ENCODE measurements at places on chromosomes 2 and 18.

GRCh38 chr2:231666171-231667095 is 41.9 kb upstream of the PTMA start:
- peak; percentile 95 for DNase-seq

DNA sequence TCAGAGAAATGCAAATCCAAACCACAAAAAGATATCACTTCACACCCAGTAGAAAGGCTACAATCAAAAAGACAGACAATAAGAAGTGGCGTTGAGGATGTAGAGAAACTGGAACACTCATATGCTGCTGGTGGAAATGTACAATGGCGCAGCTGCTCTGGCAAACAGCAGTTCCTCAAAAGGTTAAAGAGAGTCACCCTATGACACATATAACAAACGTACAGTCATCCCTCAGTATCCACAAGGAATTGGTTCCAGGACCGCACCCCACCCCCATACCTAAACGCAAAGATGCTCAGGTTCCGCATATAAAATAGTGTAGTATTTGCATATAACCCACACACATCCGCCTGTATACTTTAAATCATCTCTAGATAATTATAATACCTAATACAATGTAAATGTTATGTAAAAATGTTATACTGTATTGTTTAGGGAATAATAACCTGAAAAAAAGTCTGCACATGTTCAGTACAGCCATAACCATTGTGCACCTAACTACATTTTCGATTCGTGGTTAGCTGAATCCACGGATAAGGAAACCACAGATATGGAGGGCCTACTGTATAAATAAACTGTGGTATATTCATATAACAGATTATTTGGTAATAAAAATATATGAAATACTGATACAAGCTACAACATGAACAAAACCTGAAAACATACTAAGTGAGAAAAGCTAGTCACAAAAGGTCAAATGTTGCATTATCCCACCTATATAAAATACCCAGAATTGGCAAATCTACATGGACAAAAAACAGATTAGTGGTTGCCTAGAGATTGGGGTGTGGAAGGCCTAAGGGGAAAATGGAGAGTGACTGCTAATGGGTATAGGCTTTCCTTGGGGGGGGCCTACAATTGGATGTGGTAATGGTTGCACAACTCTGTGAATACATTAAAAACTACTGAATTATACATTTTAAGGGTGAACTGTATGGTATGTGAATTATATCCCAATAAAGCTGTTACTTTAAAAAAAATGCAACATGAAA is 37.5 kb downstream of the UXS1 start:
- no peak for DNase-seq

GRCh38 chr2:64770137-64770780 is 116.5 kb upstream of the SERTAD2 start:
- no peak for DNase-seq

DNA sequence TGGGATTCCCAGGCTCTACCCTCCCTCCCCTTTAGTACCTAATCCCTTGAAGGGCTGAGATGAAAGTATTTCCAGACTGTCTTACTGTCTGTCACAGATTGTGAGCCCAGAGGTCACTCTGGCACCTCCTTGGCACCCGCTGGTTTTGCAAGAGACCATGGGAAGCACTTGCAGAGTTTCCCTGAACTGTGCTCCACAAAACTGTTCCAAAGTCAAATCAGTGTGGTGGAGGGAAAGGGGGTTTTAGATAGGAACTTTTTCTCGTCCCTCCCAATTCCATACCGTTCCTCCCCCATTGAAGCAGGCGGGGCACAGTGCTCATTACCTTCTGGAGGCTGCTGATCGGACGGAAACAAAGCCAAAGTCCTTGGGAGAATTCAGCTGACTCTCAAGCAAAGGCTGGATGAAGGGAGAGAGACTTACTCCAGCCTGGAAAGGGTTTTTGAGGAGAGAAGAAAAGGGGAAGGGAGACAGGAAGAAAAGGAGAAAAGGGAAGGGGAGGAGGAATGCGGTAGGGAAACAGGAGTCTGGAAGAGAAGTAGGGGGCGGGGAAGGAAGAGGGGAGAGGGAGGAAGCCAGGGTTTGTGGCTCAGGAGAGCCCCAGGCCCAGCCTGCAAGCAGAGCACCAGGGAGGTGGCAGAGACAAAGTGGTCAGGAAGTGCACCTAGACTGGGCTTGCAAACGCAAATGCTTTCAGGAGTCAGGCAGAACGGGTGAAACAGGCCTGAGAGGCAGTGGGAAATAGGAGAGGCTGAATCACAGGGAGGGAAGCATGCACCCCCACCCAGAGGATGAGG is 88.4 kb upstream of the SP3 start:
- DNase-seq, result no peak

GRCh38 chr2:54176577-54176976 is 61.2 kb downstream of the ACYP2 start:
- DNase-seq, result no peak

DNA sequence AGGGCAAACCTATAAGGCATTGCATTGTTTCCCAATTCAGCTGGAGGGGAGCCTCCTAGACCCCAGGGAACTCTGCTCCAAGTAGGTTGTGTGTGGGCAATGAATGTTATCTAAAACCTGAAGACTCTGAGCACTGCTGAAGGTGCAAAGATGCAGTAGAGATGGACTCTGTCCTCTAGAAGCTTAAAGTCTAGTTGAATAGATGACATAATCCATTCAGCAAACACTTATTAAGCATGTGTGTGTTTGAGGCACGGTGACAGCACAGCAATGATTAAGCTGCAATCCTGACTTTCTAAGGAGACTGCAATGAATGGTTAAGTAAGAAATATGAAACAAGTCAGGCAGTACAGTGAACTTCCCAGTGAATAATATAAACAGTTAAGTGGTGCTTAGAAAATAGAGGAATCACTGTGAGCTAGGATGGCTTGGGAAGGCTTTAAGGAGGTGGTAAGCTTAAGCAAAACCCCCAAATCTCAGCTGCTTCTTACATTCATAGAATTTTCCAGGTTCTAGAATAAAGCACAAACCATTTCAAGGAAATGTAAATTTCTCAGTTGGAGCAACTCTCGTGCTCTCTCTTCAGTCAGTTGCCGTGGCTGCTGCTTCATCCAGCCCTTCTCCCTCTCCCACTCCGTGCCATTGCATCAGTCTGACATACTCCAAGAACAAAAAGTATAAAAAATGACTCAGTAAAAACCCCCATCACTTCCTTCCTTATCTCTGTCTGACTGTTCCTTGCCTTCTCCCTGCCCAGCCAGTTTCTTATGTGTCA is 19.1 kb downstream of the MXD1 start:
- no peak for DNase-seq

- DNase-seq, result no peak
Measured at GRCh38 chr2:6384341-6384740, 481.4 kb downstream of the CMPK2 start.

GRCh38 chr2:144426981-144427479 is 92.9 kb downstream of the ZEB2 start:
- DNase-seq, result no peak

- no peak for DNase-seq
Measured at GRCh38 chr2:224217962-224218347, 178.9 kb upstream of the SERPINE2 start.

- DNase-seq, result no peak
Measured at GRCh38 chr18:45320724-45321123, 294.6 kb upstream of the SLC14A2 start.

DNA sequence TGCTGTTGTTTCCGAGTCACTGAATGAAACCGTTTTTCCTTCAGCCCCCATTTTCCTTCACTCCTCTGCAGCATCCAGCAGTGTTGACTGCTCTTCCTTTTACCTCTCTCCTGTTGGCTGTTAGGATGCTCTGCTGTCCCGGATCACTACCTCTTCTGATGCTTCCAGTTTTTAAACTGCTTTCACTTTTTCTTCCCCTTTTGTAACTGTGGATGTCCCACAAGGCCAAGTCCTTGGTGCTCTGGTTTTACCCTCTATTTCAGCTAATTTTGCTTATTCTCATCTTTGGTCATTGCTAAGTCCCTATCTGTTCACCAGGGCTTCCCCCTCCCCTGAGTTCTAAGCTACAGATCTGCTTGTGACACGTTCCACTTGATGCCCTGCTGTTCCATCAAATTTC is 39.4 kb upstream of the MAP4K3 start:
- no peak for DNase-seq

DNA sequence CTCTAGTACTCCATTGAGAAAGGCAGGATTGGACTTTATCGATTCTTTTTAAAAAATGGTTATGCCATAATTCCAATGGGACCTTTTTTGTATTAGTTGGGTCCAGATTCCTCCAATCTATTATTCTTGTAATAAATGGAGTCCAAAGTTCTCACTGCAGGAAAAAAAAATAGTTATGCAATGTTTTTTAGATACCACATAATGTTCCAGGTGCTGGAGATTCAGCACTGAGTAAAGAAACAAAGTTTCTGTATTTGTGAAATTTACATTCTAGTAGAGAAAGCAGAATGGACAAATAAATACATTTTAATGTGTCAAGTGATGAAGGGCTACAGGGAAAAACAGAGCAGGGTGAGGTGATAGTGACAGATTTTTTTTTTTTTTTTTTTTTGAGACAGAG is 78.5 kb upstream of the MYCN start:
- no peak for DNase-seq

- no peak for DNase-seq
Measured at GRCh38 chr2:29006092-29006979, 25.2 kb downstream of the TOGARAM2 start.

GRCh38 chr2:99727199-99727598 is 237.4 kb upstream of the REV1 start:
- no peak for DNase-seq

DNA sequence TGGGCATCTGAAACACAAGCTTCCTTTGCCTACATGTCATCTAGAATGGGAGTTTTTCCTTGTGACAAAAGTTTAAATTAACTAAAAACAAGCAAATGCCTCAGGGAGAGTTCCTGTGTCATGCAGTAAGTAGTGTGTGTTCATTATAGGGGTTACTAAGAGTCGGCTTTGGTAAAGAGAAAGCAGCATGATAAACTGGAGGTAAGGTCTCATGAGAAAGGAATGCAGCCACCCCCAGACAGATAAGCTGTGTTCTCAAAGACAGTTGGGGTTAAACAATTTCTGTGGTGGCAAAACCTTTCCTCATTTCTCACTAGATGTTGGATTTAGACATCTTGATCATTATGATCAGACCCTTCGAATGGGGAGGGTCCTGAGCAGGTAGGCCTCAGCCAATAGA is 129.7 kb downstream of the MAP4K4 start:
- no peak for DNase-seq

DNA sequence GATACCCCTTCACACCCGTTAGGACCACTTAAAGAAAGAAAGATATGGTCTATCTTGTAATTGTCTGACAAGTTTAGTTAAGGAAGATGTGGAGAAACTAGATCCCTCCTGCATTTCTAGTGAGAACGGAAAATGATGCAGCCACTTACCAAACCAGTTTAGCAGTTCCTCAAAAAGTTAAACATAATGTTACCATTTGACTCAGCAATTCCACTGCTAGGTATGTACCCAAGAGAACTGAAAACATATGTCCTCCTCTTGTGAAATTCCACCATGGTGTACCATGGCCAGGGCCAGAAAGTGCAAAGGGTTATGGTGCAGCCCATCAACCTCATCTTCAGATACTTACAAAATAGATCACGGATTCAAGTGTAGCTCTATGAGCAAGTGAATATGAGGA is 79.0 kb upstream of the ID2 start:
- no peak for DNase-seq

DNA sequence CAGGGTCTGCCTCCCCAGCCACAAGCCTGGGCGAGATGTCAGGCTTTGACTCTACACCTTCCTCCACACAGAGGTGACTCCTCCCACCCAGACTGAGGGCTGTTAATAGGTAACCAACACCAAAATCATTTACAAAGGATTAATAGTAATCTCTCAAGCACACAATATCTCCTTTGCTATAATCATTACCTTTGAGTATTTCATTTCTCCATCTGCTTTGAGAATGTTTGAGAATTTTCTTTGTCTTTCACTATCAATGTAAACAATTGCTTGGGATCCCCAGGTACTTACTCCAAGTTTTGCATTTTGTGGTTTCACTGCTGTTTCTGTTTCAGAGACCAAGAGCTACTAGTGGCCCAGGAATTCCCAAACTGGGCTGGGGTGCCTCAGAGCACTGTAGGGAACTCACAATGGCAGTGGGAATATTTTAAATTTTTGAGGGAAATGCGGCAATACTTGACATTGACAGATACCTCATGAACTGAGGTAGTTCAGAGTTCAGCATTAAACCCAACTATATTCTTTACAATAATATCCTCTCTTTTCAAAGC is 166.4 kb upstream of the MGAT5 start:
- no peak for DNase-seq

DNA sequence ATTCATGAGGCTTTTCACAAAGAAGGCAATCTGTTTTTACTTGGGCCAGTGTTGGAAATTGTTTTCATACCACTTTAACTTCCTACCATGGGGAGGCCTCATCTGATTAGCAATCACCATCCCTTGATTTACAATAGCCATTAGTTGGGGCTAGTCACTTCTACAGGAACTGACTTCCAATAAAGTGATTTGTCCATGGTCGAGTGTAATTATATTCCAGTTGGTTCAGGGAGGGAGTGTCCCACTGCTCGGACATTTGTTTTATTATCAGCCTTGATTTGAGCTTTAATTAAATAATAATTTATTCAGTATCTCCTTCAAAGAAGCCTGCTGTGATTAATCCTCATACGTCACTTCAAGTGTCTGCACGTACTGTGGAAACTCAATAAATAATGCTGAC is 233.9 kb upstream of the CNTNAP5 start:
- no peak for DNase-seq

- no peak for DNase-seq
Measured at GRCh38 chr2:54561010-54561409, 104.9 kb downstream of the SPTBN1 start.

DNA sequence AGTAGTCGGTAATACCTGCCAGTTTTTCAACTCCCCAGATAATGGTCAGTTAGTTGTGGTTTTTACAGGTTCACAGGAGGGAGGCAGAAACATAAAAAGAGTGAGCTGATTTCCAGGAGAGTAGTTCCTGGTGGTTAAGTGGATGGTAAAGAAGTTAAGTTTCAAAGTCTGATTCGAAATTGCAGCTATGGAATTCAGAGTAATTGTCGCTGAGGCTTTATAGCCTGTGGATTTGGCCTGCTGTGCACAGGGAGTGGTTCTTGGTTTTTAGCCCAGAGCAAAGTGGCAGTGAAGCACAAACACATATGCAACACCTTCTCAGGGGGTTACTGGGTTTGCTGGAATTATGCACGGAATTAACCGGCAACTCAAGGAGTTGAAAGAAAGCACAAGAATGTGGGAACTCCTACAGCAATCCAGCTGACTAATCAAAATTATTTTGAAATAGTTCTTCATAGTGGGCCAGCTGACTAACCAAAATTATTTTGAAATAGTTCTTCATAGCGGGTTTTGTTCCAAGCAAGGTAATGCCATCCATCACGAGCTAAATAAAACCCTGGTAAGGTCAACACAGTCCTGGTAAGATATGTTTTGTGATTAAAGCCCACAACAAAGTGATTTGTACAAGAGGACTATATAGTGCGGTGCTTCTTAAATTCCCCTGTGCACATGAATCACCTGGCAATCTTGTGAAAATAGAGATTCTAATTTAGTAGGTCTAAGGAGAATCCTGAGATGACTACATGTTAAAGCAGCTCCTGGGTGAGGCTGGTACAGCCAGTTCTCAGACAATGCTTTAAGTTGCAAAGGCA is 94.4 kb downstream of the SGPP2 start:
- DNase-seq, result no peak

Measured in spleen (tissue), 13 donors.